ENCODE measurements at places on chromosomes 12 and 14.
A peak's percentile ranks its signal among the peaks of the same experiment; 100 is the strongest.

- DNase-seq, result peak; percentile 23
Measured at GRCh38 chr12:79687711-79688260, 3.0 kb downstream of the PAWR start.

DNA sequence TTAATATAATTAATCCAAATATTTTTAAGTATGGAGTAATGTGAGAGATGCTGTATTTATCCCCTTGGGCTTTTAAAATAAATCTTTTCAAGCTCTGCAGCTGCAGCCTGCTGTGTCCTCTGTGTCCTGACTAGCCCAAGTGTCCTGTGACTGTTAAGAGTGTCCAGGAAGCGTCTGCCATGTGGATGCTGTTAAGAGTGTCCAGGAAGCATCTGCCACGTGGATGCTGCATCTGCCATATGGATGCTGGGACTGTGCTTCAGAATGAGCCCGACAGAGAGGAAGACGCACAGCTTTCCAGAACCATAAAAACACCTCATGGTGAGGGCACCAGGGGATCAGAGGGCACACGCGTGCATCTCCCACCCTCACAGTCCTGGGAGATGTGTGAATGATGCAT is 307.2 kb downstream of the ADGRD1 start:
- no peak for DNase-seq

DNA sequence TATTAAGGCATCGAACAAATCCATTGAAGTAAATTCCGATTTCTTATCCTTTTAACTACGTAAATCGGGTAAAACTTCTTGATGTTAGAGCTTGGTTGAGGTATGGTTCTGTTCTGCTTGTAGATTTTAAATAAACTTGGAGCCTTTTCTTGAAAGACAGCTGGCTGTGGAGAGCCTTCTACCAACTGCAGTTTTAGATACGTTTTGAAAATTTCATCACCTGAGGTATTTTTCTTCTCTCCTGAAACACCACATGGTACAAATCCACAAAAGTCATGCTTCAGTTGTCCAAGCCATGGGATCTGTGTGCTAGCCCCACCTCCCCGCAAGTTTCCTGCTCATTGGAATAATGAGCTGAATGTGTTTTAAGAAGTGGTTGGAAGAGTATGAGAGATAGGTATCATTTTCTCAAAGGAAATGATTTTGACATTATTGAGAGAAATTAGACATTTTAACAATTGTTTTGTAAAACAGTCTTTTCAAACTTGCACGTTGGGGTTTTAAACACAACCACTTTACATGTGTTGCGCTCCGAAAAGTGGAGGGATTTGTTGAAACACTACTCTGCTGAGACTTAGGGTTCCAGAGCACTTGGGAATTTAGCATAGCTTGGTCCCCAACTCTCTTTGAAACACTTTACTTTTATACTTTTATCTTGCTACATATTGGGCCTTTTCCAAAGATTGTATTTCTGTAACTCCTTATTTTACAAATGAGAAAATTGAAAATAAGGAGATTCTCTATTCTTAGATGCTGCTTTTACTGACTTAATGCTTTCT is 1.4 kb downstream of the PPM1A start:
- DNase-seq, result peak; percentile 9

DNA sequence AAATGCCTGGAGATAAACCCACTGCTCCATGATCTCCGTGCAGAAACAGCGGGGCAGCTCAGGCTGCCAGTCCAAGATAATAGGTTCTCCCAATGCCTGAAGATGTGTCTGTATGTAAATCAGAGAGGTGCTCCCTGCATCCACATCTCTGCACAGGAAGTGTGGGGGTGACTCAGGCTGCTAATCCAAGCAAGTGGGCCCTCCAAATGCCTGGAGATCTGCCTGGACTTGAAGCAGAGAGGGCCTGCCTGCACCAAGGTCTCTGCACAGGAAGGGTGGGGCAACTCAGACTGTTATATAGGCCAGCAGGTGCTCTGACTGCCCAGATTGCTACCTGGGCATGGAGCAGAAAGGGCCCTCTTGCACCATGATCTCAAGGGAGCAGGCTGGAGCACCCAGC is 504.7 kb downstream of the LRFN5 start:
- DNase-seq, result no peak

- DNase-seq, result no peak
Measured at GRCh38 chr12:103839103-103839502, 1.9 kb downstream of the NT5DC3 start.

DNA sequence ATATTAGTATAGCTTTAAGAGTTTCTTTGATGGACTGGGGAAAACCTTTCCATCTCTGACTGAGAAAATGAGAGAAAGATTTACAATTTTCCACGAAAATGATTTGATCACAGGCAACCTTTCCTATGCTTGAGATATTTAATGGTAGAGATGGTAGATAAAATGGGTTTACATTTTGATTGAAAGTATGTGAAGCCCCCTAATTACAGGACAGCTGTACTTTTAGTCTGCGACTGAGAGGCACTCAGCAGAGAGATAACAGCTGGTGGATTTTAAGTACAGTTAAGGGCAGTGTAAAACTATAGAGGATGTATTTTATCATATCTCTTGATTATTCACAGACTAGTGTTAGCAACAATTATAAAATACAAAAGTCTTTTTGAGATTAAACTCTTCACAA is 40.7 kb downstream of the C12orf50 start:
- no peak for DNase-seq

DNA sequence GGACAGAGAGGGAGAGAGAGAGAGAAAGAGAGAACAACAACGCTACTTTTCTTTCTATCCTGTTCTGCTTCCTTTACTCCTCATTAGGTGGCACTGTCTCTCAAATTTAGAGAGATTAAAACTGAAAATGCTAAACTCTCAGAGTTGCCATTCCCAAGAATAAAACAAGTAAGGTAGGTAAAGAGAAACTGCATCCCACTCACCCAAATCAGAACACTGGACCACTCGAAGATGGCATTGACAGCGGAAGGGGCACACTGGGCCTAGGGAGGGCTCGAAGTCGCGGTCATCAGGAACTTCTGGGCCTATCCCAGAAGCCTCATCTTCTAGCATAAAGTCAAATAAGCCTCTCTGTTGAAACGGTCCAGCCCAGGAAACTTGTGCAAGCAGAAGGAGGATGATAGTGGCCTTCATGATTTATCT is 4.5 kb downstream of the DCN start:
- DNase-seq, result no peak

- no peak for DNase-seq
Measured at GRCh38 chr14:33910435-33910834, 40.4 kb downstream of the EGLN3 start.

DNA sequence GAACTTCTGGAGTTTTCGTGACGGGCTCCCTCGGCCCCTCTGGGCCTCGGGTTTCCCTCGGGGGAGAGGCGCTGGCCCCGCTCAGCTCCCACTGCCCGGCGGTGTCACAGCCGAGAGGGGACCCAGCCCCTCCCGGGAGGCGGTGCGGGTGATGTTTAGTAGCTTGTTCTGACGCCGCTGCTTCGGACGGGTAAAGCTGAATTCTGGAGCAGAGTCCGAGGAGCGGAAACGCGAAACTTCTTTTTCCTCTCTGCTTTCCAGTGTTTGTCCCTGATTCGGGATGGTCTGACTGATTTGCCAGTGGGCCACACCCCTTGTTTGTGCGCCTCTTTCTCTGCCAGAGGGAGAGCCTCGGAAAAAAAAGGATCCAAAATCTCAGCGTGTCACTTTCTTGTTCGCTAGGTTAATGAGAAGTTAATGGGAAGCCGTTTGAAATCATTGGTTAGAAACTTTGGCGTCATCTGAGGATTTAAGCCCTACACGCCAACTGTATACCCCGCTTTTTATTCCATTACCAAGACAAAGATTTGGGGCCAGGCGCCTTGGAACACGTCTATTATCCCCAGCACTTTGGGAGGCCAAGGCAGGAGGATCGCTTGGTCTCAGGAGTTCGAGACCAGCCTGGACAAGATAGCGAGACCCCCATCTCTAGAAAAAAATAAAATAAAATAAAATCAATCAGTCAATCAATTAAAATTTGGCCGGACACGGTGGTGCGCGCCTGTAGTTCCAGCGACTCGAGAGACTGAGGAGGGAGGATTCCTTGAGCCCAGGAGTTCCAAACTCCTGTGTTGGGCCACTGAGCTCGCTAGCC is 756 bp downstream of the TULP3 start:
- DNase-seq, result peak; percentile 47

DNA sequence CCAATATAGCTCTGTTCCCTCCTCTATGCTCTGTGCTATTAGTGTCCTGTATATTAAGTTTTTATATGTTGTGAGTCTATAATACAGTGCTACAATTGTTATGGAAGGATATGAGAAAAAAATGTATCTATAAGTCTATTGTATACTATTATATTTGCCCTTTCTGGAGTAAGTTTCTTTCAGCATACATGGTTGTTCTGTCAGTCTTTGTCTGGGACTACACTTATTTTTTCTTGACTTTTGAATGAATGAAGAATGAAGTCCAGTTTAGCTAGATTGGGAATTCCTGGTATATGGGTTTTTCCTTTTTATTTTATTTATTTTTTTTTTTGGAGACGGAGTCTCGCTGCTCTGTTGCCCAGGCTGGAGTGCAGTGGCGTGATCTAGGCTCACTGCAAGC is 76.0 kb upstream of the DNM1L start:
- no peak for DNase-seq

- no peak for DNase-seq
Measured at GRCh38 chr14:104732931-104733681, 9.1 kb downstream of the ADSS1 start.

- DNase-seq, result no peak
Measured at GRCh38 chr12:75935539-75936242, 95.9 kb downstream of the PHLDA1 start.

GRCh38 chr12:1810201-1810930 is 10.0 kb upstream of the LRTM2 start:
- DNase-seq, result no peak

GRCh38 chr14:22820731-22821130 is 5.5 kb upstream of the SLC7A7 start:
- DNase-seq, result no peak

DNA sequence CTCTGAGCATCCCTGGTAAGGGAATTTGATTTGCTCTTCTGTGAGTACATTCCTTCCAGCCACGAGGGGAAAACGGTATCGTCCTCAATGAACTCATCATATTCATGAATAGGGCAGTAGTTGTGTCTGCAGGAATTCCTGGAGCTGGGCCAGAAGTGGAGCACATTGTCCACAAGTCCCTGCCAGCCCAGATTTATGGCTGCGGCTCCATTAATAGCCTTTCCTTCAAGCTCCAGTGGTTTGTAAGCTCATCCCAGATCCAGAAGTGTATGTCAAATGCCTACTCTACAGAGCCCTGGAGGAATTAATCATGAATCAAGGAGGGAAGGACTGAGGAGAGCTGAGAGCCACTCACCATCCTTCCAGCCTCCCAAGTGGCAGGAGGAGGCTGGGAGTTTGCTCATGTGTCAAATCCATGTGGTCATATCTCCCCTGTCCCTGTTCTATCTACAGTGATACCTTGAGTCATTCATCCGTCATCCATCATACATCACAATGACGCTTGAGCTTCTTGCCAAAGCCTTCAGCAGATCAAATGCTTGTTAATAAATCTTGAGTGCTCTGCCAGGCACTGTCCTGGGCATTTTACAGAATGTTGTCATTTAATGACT is 65.5 kb downstream of the SVOP start:
- no peak for DNase-seq
